Stimulated activated CD8-positive, alpha-beta memory T cell treated with anti-CD3 and anti-CD28 coated beads, Interleukin-12 subunit alpha, Interleukin-12 subunit beta, amount 100 ng/mL, for 4 hours (primary cell): ENCODE measurements at places on chromosomes 2 and 18.

DNA sequence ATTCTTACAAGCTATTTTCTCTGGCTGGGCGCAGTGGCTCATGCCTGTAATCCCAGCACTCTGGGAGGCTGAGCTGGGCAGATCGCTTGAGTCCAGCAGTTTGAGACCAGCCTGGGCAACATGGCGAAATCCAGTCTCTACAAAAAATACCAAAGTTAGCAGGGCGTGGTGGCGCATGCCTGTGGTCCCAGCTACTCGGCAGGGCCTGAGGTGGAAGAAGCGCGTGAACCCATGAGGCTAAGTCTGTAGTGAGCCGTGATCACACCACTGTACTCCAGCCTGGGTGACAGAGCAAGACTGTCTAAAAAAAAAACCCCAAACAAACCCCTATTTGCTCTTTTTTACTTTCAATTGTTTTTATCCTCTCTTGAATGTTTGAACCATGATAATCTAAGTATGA lies 37.0 kb downstream of the PPP4R1 start:
- no peak for DNase-seq

- DNase-seq: no peak
Observed at GRCh38 chr2:69113627-69114026, 100.6 kb downstream of the ANTXR1 start.

DNA sequence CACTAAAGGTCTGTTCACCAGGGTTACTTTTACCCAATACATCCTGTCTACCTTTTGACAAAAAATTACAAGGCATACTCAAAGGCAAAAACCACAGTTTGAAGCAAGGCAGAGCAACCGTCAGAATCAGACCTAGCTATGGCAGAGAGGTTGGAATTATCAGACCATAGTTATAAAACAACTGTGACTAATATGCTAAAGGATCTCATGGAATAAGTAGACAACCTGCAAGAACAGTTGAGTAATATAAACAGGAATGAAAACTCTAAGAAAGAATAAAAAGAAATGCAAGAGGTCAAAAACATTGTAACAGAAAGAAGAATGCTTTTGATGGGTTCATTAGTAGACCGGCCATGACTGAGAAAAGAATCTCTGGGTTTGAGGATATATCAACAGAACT lies 318.8 kb upstream of the KCNH7 start:
- no peak for DNase-seq

GRCh38 chr2:103788951-103789350 lies 1027.1 kb downstream of the TMEM182 start:
- DNase-seq: no peak

DNA sequence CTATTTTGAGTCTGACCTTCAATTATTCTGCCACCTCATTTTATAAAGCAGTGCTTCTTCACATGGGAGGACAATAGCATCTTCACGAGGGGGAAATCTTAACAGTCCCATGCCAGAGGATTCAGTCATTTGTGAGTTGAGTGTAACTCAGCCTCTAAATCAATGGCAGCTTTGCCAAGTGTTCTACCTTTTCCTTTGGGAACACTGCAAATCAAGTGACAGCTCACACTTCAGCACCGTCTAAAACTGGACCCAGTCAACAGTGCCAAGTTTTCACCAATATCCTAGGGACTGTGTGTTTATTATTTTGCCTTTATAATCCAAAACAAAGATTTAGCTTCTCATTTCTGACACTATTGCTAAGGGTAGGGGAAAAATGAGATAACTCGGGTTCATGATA lies 133.6 kb downstream of the FIGN start:
- no peak for DNase-seq

GRCh38 chr18:22604390-22604985 lies 186.8 kb upstream of the CTAGE1 start:
- no peak for DNase-seq

DNA sequence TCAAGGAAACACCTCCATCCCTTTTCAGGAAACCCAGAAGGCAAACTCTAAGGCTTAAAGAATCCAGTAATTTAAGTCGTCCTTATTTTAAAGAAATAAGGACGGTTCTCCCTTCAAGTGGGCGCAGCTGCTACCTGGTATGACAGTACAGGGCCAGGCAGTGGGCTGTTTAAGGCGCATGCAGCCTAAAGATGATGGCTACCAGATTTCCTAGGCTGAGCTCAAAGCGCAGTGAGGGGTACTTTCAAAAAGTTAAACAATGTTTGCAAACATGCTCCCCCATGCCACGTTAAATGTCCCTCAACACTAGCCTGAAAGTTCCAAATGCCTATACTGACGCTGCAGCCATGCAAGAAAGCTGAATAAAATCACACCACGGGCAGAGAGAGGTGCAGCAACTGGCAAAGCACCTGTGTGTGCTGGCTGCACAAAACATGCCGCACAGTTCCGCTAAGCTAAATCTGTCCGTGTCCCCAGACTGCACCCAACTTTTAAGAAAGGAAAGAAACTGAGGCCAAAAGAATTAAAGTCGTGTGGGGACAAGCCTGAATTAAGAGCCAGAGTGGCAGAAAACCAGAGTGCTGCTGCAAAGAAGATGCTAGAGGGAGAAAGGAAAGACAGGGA lies 583 bp downstream of the HIBCH start:
- no peak for DNase-seq

GRCh38 chr2:62653582-62654422 lies 51.7 kb upstream of the EHBP1 start:
- DNase-seq: no peak
